ENCODE measurements at places on chromosomes 2 and 18.

GRCh38 chr2:144469798-144470197, 50.1 kb downstream of the ZEB2 start:
- no peaks in the 10 kb centered on the region for H3K27me3 ChIP-seq
- H3K36me3 ChIP-seq, result no peaks in the 10 kb centered on the region
- peaks cover 19% of the 10 kb centered on the region for H3K4me1 ChIP-seq
- DNase-seq, result no peak
- no peak overlapping the region for H3K27ac ChIP-seq

- H3K4me1 ChIP-seq, result no peaks in the 10 kb centered on the region
- DNase-seq, result peak; percentile 22
- no peaks in the 10 kb centered on the region for H3K36me3 ChIP-seq
- H3K4me3 ChIP-seq, result no peak overlapping the region
Observed at GRCh38 chr2:214649440-214650205, 159.9 kb downstream of the BARD1 start.

- DNase-seq, result no peak
- H3K27me3 ChIP-seq, result no peaks in the 10 kb centered on the region
- no peaks in the 10 kb centered on the region for H3K4me1 ChIP-seq
- no peak overlapping the region for H3K27ac ChIP-seq
Observed at GRCh38 chr2:37631698-37632097, 39.7 kb downstream of the CDC42EP3 start.

- H3K27me3 ChIP-seq, result peaks cover 5% of the 10 kb centered on the region
- no peak for DNase-seq
- no peak overlapping the region for H3K4me3 ChIP-seq
- no peaks in the 10 kb centered on the region for H3K4me1 ChIP-seq
- no peaks in the 10 kb centered on the region for H3K36me3 ChIP-seq
- no peak overlapping the region for H3K27ac ChIP-seq
Observed at GRCh38 chr2:2837746-2838547, 506.9 kb upstream of the MYT1L start.

DNA sequence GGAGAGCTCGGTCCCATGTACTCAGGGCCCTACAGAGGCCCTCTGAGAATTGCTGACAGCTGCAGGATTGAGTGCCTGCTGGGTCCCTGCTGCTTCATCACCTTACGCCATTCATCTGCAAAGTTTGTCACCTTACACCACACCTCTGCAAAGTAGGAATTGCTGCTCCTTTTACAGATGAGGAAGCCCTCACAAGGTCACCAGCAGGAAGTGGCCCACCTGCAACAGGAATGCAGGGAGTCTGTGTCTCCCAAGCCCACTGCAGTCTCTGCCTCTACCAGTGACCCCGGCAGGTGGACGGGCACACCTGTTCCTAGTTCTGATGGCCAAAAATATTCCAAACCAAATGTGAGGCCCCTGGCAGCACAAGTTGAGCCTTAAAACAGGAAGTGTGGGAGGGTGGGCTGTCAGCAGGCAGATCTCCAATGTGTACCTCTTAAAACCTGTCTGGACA, 441.4 kb downstream of the NBAS start:
- H3K27ac ChIP-seq, result no peak overlapping the region
- H3K27me3 ChIP-seq, result no peaks in the 10 kb centered on the region
- DNase-seq, result no peak

- H3K36me3 ChIP-seq, result no peaks in the 10 kb centered on the region
- H3K27me3 ChIP-seq, result no peaks in the 10 kb centered on the region
- no peaks in the 10 kb centered on the region for H3K4me1 ChIP-seq
Observed at GRCh38 chr2:128249555-128249954, 69.1 kb downstream of the HS6ST1 start.

GRCh38 chr2:201182650-201183364, at the start of gene CASP10:
TSS of gene CASP10 (plus strand) at chr2:201183141. CDS start at chr2:201185778, 2,637 bp downstream.
- peak within 1 kb of the TSS; percentile 54 for H3K4me3 ChIP-seq
- H3K4me1 ChIP-seq, result no peaks in the 10 kb centered on the region
- no peaks in the 10 kb centered on the region for H3K27me3 ChIP-seq
- H3K36me3 ChIP-seq, result no peaks in the 10 kb centered on the region

- H3K27ac ChIP-seq, result no peak overlapping the region
- H3K27me3 ChIP-seq, result no peaks in the 10 kb centered on the region
- no peak overlapping the region for H3K4me3 ChIP-seq
- H3K4me1 ChIP-seq, result no peaks in the 10 kb centered on the region
- DNase-seq, result no peak
- no peaks in the 10 kb centered on the region for H3K36me3 ChIP-seq
Observed at GRCh38 chr2:204299766-204300165, 245.5 kb upstream of the PARD3B start.

Measured in PC-3 (cell line).